Upper lobe of left lung (tissue), 6 donors: ENCODE measurements at places on chromosomes 5 and 9. TPM values are rescaled to one million over a fixed set of nuclear protein-coding genes. Genes with fewer than 3 reads are reported as not detected.

GRCh38 chr9:114070188-114071103, 7.7 kb downstream of the AMBP start:
- DNase-seq: no peak

Gene MYOT
- total RNA-seq: not detected

GRCh38 chr5:17132444-17133083, 84.9 kb upstream of the BASP1 start:
- no peak for DNase-seq

Gene INSL6
- not detected for total RNA-seq

GRCh38 chr9:97312556-97312955, 5.1 kb downstream of the CCDC180 start:
- DNase-seq: no peak

- DNase-seq: no peak
Measured at GRCh38 chr5:155125551-155126095, 112.1 kb downstream of the KIF4B start.

- no peak for DNase-seq
Measured at GRCh38 chr5:61366497-61367240, 34.6 kb downstream of the ZSWIM6 start.

GRCh38 chr9:18849270-18849669, 183.7 kb downstream of the SAXO1 start:
- DNase-seq: no peak

Gene SLC24A2
- not detected for total RNA-seq

- no peak for DNase-seq
Measured at GRCh38 chr5:17327048-17327625, 109.7 kb downstream of the BASP1 start.

Gene OBP2B
- not detected for total RNA-seq

GRCh38 chr5:97888439-97888838, 705.4 kb upstream of the RIOK2 start:
- DNase-seq: no peak
